Endothelial cell of umbilical vein (primary cell): ENCODE measurements at places on chromosomes 11 and 22.
A peak's percentile ranks its signal among the peaks of the same experiment; 100 is the strongest.

DNA sequence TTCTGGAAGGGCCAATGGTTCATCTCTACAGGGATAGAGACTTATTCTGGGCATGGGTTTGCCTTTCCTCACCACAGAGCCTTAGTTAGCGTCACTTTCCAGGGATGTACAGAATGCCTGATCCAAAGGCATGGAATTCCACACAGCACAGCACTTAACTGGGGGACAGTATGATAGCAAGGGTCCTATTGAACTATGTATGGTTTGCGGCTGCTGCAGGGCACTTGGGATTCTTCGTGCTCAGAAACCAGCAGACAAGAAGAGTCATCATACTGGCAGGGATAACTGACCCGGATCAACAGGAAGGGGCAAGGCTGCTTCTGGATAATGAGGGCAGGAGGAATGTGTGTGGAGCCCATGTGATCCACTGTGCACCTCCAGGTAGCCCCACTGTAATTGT, 105.7 kb downstream of the SWAP70 start:
- no peaks in the 10 kb centered on the region for H3K27me3 ChIP-seq
- DNase-seq, result no peak
- H3K4me1 ChIP-seq, result peaks cover 17% of the 10 kb centered on the region
- H3K27ac ChIP-seq, result no peak overlapping the region

- no peaks in the 10 kb centered on the region for H3K27me3 ChIP-seq
- peaks cover 7% of the 10 kb centered on the region for H3K36me3 ChIP-seq
- no peak overlapping the region for H3K4me3 ChIP-seq
- H3K4me1 ChIP-seq, result no peaks in the 10 kb centered on the region
These were observed 23.0 kb downstream of the YDJC start for GRCh38 chr22:21606775-21607174.

DNA sequence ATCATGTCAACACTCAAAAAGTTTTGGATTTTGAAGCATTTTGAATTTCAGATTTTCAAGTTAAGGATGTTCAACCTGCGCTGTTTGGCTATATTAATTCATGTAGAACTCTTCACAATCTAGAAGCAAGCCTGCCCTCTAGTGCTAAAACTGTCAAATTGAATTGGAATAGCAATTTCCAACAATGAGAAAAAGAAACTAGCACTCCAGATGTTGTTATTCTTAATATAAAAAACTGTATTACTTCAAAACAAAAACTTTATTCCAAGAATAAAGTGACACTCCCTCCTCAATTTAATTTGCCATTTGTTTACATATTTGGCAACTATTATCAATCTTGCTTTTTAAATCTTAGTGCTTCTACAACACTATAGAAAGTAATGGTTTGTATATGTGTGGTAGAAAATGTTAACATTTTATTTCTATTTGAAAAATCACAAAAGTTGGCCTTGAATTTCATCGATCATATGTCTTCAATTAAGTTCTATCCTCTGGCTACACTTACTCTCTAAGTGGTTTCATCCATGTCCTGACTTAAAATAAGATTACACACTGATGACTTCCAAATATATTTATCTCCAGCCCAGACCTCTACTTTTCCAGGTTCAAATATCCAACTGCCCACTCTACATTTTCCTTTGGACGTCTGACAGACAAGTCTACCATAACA, 36.6 kb downstream of the DCUN1D5 start:
- H3K27ac ChIP-seq, result no peak overlapping the region
- DNase-seq, result peak; percentile 54
- no peak overlapping the region for H3K4me3 ChIP-seq
- H3K36me3 ChIP-seq, result peaks cover 6% of the 10 kb centered on the region
- H3K4me1 ChIP-seq, result no peaks in the 10 kb centered on the region

GRCh38 chr11:4105916-4106315, 11.3 kb downstream of the RRM1 start:
- no peak overlapping the region for H3K27ac ChIP-seq
- no peak overlapping the region for H3K4me3 ChIP-seq
- no peak for DNase-seq

- H3K27ac ChIP-seq, result no peak overlapping the region
- H3K36me3 ChIP-seq, result no peaks in the 10 kb centered on the region
- H3K27me3 ChIP-seq, result no peaks in the 10 kb centered on the region
- DNase-seq, result no peak
- no peak overlapping the region for H3K4me3 ChIP-seq
- no peaks in the 10 kb centered on the region for H3K4me1 ChIP-seq
These were observed 37.5 kb downstream of the TRIOBP start for GRCh38 chr22:37734402-37734700.
